Lower lobe of right lung (tissue), 2 donors: ENCODE measurements at places on chromosomes 6 and 20.

- no peak for DNase-seq
Observed at GRCh38 chr20:32056708-32057483, 4.9 kb downstream of the HCK start.

DNA sequence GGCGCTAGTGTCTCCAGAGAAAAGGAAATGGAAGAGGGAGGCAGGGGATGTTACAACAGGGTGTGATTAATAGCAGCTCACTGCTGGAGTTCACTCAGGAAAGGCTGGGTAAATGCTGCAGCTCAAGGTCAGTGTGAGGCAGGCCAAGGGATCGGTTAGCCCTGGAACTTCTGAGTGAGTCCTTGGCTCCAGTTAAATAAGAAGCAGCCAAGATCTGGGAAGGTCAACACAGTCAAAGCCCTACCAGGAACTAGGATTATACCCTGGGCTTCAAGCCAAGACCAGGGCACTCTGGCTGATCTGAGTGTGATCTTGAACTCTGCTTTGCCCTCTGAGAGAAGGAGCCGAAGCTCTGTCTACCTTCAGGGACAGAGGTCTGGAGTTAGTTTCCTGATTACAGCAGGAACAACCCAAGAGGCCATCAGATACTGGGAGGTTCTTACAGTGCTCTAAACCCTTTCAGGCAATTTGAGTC, 44.3 kb downstream of the TPD52L1 start:
- DNase-seq, result peak; percentile 62

- DNase-seq, result no peak
Observed at GRCh38 chr20:41304424-41305079, 13.0 kb downstream of the ZHX3 start.

GRCh38 chr6:141539617-141540016, 593.1 kb upstream of the GJE1 start:
- DNase-seq, result no peak

- peak; percentile 6 for DNase-seq
Observed at GRCh38 chr20:64159286-64159680, 5.0 kb upstream of the MYT1 start.

- DNase-seq, result peak; percentile 81
Observed at GRCh38 chr6:168884646-168885086, 369.0 kb downstream of the THBS2 start.

GRCh38 chr6:128078276-128078675, 177.4 kb upstream of the THEMIS start:
- no peak for DNase-seq

DNA sequence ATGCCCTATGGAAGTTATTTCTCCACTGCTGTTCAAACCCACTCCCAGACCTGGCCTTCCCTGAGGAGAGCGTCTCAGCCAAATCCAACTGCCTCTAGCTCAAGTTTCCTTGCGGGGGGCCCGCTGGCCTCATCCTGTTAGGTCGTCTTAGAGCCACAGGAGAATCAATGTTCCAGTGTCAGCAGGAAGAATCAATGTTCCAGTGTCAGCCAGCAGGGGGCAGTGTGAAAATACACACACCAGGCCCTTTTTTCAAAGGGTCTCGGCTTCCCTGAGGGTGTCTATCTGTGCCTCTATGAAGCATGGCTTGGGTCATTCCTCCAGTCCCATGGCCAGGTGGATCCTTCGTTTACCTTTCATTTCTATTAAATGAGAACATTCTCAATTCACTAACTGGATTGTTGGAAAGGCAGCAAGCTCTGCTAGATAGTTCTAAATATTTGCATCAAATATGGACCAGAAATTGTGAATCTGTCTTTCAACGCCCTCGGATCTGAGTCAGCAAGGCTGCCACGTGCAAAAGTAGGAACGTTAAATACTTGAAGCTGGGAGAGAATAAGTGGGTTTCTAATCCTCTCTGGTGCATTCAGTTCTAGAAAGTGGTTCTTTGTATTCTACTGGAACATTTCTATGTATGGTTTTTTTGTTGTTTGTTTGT, 19.2 kb downstream of the PRND start:
- no peak for DNase-seq

DNA sequence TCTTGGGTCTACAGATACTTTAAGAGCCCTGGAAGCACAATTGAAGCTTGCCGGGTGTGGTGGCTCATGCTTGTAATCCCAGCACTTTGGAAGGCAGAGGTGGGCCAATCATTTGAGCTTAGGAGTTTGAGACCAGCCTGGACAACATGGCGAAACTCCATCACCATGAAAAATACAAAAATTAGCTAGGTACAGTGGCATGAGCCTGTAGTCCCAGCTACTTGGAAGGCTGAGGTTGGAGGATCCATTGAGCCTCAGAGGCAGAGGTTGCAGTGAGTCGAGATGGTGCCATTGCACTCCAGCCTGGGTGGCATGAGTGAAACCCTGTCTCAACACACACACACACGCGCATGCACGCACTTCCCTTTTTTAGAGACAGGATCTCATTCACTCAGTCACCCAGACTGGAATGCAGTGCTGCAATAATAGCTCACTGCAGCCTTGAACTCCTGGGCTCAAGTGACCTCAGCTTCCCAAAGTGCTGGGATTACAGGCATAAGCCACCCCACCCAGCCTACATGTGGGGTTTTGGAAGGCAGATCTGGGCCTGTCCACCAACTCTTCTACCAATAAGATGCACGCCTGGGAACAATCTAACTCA, 182.5 kb upstream of the JARID2 start:
- peak; percentile 80 for DNase-seq

- DNase-seq, result no peak
Observed at GRCh38 chr6:168784426-168784825, 343.4 kb downstream of the SMOC2 start.

GRCh38 chr6:134456226-134456625, 138.3 kb upstream of the SGK1 start:
- no peak for DNase-seq

- DNase-seq, result no peak
Observed at GRCh38 chr6:150775415-150776203, 89.9 kb upstream of the MTHFD1L start.

GRCh38 chr20:51447097-51447764, 95.3 kb downstream of the NFATC2 start:
- no peak for DNase-seq

DNA sequence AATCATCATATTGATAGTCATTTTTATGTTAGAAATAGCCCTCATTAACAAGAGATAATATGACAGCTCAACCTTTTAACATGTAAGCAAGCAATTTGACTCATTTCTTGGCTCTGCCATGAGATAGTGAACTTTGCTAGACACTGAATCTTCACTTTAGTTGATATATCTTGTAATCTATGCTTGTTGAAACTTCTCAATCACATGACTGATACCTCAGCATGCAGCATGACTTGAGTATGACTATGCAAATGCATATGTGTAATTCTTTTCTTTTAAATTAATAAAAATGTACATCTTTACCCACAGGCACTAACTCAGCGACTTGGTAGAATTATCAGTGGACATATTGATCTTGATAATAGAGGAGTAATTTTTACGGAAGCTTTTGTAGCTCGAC, 6.6 kb downstream of the UFL1 start:
- no peak for DNase-seq

- no peak for DNase-seq
Observed at GRCh38 chr6:51513891-51514747, 573.3 kb downstream of the PKHD1 start.

DNA sequence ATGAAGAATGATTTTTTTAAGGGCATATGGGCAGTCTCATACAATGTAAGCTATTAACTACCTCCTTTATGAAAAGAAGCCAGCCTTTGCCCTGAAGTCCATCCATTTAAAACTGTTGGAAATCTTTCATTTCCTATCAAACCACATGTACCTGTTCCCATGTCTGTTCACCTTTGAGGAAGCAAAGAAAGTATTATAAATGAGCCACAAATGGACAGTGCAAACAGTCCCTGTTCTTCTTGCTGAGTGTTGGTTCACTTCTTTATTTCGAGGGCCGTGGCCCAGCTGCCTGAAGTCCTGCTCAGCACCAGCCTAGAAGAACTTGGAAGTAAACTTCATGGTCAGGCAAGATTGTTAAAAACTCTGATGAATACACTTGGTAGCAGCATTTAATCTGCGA, 112.4 kb downstream of the TMEM242 start:
- DNase-seq, result no peak

DNA sequence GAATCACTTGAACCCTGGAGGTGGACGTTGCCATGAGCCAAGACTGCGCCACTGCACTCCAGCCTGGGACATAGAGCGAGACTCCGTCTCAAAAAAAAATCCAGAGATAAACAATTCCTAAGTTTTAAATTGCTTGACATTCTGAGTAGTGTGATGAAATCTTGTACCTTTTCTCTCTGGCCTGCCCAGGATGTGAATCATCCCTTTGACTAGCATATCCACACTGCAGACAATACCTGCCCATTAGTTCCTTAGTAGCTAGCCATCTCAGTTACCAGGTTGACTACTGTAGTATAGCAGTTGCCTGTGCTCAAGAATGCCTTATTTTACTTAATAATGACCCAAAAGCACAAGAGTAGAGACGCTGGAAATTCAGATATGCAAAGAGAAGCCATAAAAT, 2.8 kb downstream of the ZFP57 start:
- no peak for DNase-seq

DNA sequence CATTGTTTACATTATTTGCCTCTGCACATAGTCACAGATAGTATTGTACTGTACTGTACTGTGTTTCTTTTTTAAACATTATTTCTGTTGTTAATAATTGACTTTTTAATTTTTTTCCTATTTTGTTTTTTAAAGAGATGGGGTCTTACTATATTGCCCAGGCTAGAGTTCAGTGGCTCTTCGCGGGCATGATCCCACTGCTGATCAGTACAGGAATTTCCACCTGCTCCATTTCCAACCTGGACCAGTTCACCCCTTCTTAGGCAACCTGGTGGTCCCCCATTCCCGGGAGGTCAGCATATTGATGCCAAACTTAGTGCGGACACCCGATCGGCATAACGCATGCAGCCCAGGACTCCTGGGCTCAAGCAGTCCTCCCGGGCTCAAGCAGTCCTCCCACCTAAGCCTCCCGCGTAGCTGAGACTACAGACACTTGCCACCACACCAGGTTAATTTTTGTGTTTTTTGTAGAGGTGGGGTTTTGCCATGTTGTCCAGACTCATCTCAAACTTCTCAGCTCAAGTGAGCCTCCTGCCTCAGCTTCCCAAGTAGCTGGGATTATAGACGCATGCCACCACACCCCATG, 47.5 kb downstream of the PTPN1 start:
- no peak for DNase-seq

GRCh38 chr20:31602779-31603441, 2.2 kb upstream of the ID1 start:
- DNase-seq, result no peak

- no peak for DNase-seq
Observed at GRCh38 chr6:76490456-76490855, 418.0 kb upstream of the IMPG1 start.

GRCh38 chr6:132569170-132569569, 952 bp upstream of the TAAR6 start:
- no peak for DNase-seq

DNA sequence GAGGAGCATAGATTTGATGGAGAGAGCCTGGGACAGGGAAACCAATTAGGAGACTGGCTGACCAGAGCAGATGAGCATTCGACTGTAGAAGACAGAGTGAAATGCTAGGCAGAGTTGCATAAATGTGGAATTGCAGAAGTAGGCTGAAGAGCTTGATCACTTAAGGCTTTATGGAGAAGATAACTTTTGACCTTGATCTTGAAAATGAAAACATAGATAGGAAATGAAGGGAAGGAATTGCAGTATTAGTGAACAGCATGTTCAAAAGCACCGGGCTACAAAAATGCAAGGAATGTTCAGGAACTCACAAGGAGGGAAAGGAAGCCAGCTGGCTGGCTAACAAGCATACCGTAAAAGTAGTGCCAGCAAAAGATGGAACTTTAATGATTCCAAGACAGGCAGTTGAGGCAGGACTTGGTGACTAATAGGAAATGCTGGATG, 20.5 kb upstream of the LTV1 start:
- no peak for DNase-seq

- no peak for DNase-seq
Observed at GRCh38 chr6:24923885-24924401, 11.8 kb downstream of the RIPOR2 start.

- DNase-seq, result peak; percentile 45
Observed at GRCh38 chr20:41734506-41734945, 116.3 kb upstream of the CHD6 start.

- DNase-seq, result no peak
Observed at GRCh38 chr6:137494281-137494987, at the start of gene OLIG3. OLIG3 (minus strand) TSS chr6:137494394; CDS start chr6:137494170, 224 bp downstream.

- no peak for DNase-seq
Observed at GRCh38 chr6:56491606-56492328, 150.9 kb downstream of the DST start.

GRCh38 chr6:112044856-112045255, 9.0 kb upstream of the CCN6 start:
- no peak for DNase-seq

GRCh38 chr20:41618807-41619311, 682 bp upstream of the CHD6 start:
- no peak for DNase-seq

DNA sequence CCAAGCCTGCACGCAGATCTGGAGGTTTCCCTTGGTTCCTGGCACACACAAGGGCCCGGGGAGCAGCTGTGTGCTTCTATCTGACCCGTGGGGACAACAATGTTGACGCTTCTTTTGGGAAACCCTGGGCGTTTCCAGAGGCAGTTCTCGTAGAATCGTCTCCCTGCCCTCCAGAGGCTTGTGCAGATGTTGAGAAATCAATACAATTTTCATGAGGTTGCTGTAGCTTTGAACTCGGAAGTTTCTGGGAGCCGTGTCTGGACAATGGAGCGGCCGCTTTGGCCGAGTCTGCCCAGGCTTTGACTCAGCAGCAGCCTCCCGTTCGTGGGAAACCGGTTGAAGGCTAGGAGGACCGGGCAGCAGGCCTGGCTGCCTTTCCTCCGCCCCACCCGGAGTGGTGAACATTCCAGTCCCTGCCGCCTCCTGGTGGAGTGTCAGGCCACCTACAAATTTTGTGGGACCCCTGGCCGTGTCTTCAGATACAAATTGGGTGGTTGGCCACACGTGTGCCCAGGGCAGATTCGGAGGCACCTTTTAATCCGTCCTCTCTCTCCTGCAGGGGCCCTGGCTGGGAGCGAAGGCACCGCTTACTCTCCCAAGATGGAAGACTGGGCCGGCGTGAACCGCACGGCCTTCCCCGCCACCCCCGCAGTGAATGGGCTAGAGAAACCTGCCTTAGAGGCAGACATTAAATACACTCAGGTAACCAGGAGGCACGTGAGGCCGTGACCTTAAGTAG, 2.7 kb downstream of the PAX1 start:
- DNase-seq, result no peak

GRCh38 chr6:62286470-62286843, 432 bp upstream of the KHDRBS2 start:
- DNase-seq, result no peak

DNA sequence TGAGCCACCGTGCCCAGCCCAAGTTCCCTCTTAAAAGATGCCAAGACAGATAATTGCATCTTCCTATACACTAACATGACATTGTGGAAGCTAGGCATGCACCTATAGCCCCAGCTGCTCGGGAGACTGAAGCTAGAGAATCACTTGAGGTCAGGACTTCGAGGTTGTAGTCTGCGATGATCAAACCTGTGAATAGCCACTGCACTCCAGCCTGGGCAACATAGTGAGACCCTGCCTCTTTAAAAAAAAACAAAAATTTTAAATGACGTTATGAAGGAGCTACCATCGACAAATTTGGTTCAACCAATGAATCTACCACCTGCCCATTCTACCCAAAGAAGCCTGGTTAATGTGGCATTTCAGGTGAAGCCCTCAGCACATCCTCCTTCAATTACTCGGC, 80.7 kb downstream of the TBC1D7 start:
- no peak for DNase-seq
